ENCODE measurements at places on chromosomes 11 and 22.

DNA sequence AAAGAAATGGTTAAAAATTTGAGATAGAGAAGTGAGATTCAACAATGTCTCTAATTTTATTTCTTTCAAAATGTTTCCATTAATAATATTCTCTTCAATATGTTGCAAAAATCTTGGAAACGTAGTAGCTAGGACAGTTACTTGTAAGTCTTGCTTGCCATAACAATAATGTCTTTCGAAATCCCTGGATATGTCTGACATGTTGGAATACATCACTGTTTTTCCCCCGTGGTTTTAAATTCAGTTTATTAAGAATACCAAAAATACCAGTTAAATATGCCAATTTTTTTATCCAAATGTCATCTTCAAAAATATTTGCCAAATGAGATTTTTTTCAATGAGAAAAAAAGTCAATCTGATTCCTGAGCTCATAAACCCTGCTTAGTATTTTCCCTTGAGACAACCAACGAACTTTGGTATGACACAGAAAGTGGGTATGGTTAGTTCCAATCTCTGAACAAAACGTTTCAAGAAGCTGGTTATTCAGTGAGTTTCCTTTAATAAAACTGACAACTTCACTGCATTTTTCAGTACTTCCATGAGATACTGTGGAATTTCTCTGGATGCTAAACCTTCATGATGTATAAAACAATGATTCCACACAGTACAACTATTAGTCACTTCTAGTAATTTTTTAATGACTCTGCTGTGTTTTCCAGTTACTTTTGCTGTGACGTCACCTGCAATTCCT is 36.7 kb upstream of the AMPD3 start:
- DNase-seq = no peak

DNA sequence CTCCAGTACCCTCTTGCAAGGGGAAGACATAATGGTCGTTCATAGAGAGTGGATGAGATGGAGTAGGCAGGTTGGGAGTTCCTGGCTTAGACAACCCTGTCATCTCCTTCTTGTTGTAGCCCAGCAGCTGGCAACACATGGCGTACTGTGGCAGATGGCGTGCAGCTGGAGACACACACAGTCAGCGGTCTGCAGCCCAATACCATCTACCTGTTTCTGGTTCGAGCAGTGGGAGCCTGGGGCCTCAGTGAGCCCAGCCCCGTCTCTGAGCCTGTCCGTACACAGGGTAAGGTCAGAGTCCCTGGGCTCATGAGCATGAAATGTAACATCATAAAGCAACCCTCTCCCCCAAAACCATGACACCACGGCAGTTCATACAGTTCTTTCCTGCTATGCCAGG is 8.7 kb downstream of the ROBO3 start:
- no peak for DNase-seq

GRCh38 chr11:1064167-1064566 is 10.5 kb upstream of the MUC2 start:
- no peak for DNase-seq

- no peak for DNase-seq
Measured at GRCh38 chr11:112266410-112266778, 5.7 kb upstream of the PLET1 start.

DNA sequence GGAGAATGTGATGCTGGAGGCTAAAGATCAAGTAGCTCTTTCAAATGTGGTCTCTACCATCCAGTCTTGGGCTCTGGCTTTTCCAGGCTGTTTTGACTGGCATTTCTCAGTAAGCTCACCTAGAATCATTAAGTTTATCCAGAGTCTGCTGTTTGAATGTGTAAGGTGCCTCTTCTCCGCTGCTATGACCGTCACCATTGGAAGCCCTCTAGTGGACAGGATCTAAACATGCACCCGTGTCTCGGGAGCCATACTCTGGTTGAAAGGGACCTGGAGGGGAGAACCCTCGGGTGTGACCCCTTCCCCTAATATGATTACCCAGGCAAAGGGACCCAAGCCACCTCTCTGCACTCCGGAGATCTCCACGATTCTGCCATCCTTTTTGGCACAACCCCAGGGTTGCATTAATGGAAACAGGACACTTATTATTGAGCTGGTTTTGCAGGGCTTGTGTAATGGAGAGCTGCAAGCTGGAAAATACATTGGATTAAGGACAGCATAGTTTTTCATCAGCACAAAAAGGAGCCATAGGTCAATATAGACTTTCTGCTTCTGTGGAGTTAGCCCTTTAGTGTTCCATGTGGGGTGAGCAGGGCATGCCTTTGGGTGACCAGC is 191.0 kb upstream of the LARGE1 start:
- DNase-seq = no peak

DNA sequence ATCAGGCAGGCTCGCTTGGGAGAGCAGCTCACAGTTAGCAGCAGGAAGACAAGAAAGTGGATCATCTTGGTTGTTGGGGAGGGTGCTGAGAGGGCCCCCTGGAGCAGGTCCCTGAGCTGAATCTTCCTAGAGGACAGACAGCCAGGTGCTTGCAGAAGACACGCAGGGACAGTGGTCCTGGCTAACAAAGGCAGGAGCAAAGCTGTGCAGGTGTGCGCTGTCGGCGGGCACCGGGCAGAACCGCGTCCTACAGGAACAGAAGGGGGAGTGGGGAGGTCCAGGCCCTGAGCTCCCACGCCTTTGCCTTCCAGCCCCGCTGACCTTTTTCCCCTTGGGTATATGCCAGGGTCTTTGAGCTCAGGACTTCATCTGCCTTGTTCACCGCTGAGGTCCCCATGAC is 30.1 kb upstream of the PARVB start:
- no peak for DNase-seq

Measured in foreskin keratinocyte (primary cell).